ENCODE measurements at places on chromosomes 7 and 10. TPM values are rescaled to one million over a fixed set of nuclear protein-coding genes. Genes with fewer than 3 reads are reported as not detected.

Gene WIPF3
- total RNA-seq: 0.61 TPM

Gene TDRD1
- total RNA-seq: not detected

Gene PAX4
- not detected for total RNA-seq

Gene MMD2
- not detected for total RNA-seq

Gene SHH
- not detected for total RNA-seq

Gene OR9A2
- total RNA-seq: not detected

Gene KLF14
- not detected for total RNA-seq

Gene PRKCQ
- total RNA-seq: 0.88 TPM

Gene SPDYE1
- not detected for total RNA-seq

Gene IFIT1B
- total RNA-seq: not detected

Gene SMARCD3
- total RNA-seq: 11.6 TPM

Gene PLAC9
- total RNA-seq: 3.1 TPM

Gene CALHM3
- not detected for total RNA-seq

Gene VGF
- total RNA-seq: not detected

Gene SPRN
- not detected for total RNA-seq

Gene SLC13A4
- 1.3 TPM for total RNA-seq

Gene AGBL3
- total RNA-seq: 3.6 TPM

Gene SOSTDC1
- 0.70 TPM for total RNA-seq

Gene ZMIZ1
- total RNA-seq: 79.5 TPM

Gene ANKRD61
- total RNA-seq: not detected

Gene CYP2C19
- 1.1 TPM for total RNA-seq

Gene ADRB1
- total RNA-seq: 1.1 TPM

Gene VIPR2
- total RNA-seq: 0.35 TPM

Gene AGMO
- 0.53 TPM for total RNA-seq

Data from esophagus squamous epithelium (tissue), 5 donors.